ENCODE measurements at places on chromosomes 12 and 14. TPM values are rescaled to one million over a fixed set of nuclear protein-coding genes. Genes with fewer than 3 reads are reported as not detected.

DNA sequence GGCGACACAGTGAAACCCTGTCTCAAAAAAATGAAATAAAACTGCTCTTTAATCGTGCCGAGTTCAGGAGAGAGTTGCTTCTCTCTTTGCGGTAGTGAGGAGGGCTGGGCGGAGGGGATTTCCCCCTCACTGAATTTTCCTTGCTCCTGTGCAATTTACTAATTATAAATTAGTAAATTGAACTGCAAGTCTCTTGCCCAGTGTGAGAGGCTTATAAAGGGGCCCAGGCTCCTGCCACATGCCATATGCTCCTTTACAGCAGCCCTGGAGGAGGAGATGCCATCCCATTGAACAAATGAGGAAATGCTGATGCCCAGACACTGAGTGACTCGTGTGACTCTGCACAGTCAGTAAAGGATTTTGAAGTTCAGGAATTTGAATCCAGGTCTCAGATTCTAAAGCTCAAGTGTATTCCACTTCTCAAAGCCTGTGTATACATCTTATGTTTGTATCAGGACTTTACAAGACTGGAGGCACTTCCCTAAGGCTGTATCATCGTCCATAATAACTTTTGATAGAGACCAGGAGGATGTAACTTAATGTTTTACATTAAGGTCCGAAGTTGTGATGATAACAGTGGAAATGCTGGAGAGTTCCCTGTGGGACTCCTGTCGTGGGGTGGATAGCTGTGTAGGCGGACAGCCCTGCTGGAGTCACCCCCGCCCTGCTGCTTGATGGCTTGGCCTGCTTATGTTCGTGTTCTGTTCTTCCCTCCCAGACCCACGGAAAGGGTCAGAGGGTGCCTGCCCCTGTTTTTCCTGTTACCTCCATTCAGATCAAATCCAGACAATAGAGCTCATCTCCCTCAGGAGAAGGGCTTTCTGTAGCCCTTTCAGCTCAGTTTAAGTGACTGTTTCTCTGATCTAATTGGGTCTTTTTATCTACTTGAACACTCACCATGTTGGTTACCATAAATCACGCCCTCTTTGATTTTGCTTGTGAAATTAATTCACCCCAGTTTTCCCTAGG is 13.9 kb downstream of the PELI2 start:
- H3K36me3 ChIP-seq = no peaks in the 10 kb centered on the region
- no peaks in the 10 kb centered on the region for H3K27me3 ChIP-seq

GRCh38 chr12:45259675-45260074 is 43.8 kb downstream of the ANO6 start:
- H3K27me3 ChIP-seq = no peaks in the 10 kb centered on the region
- H3K36me3 ChIP-seq = no peaks in the 10 kb centered on the region
- peaks cover 37% of the 10 kb centered on the region for H3K4me1 ChIP-seq
- H3K27ac ChIP-seq = no peak overlapping the region
- no peak overlapping the region for H3K4me3 ChIP-seq

GRCh38 chr12:108425238-108425795 is 86.2 kb upstream of the CMKLR1 start:
- no peak overlapping the region for H3K27ac ChIP-seq
- no peak overlapping the region for H3K4me3 ChIP-seq
- no peaks in the 10 kb centered on the region for H3K36me3 ChIP-seq
- H3K27me3 ChIP-seq = no peaks in the 10 kb centered on the region
- H3K4me1 ChIP-seq = no peaks in the 10 kb centered on the region
- DNase-seq = no peak

- H3K36me3 ChIP-seq = no peaks in the 10 kb centered on the region
- H3K27ac ChIP-seq = no peak overlapping the region
Measured at GRCh38 chr14:56953884-56954283, 143.6 kb upstream of the OTX2 start.

GRCh38 chr12:49684310-49684854 is 22.8 kb downstream of the FMNL3 start:
- peaks cover under 1% of the 10 kb centered on the region for H3K4me1 ChIP-seq
- no peak overlapping the region for H3K27ac ChIP-seq
- DNase-seq = no peak
- H3K4me3 ChIP-seq = no peak overlapping the region
- H3K27me3 ChIP-seq = no peaks in the 10 kb centered on the region

DNA sequence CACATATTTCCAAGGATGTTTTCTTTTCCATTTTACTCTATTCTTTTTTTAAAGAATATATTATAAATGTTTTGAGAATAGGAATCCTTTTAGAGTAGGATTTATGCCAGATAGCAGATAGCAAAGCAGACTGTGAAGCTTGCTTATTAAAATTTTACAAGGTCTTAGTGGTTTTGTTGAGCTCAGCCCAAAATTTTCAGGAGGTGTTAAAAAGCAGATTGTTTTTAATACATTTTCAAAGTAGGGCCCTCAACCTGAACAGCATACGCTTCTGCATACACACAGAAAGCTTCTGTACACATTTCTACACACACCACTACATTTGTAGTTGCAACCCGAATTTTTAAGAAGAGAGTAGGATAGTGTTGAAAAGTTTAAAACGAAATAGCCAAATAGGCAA is 151.0 kb downstream of the EPS8 start:
- H3K27me3 ChIP-seq = no peaks in the 10 kb centered on the region
- no peaks in the 10 kb centered on the region for H3K4me1 ChIP-seq
- H3K4me3 ChIP-seq = no peak overlapping the region
- H3K27ac ChIP-seq = no peak overlapping the region

DNA sequence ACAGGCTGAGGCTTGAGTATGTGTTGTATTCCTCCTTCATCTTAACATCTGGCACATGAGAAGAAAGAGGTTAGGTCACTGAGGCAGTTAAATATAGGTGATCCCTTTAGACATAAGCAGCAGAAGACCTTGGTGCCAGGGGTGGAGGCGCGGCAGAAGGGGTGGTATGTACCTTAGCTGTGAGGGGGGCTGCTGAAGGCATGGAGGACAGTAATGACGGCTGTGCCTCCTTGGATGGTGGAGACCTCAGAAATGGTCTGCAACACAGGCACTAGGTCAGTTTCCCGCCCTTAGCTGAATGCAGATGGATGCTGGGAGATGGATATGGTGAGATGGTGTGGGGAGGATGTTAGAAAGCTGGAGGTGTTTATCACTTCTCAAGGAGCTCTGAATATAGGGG is 1.5 kb upstream of the PNMA1 start:
- no peak overlapping the region for H3K4me3 ChIP-seq
- peaks cover 53% of the 10 kb centered on the region for H3K36me3 ChIP-seq
- DNase-seq = no peak

DNA sequence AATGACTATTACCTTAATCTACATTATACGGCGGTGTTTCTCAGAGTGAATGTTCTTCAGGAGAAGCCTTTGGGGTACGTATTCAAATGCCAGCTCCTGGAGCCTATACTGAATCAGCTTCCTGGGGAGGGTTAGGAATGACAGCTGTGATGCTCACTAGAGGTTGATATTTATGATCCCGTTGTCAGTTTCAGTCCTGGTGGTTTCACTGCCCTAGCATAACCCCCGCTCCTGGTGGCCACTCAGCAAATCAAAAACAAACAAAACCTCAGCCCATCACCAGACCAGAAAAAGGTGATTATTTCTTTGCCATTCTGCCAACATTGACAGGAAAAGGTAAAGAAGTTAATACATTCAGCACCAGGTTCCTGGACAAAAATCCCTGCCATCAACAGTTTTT is 136.5 kb upstream of the CRY1 start:
- no peaks in the 10 kb centered on the region for H3K36me3 ChIP-seq
- DNase-seq = no peak
- no peaks in the 10 kb centered on the region for H3K27me3 ChIP-seq
- H3K4me1 ChIP-seq = no peaks in the 10 kb centered on the region
- no peak overlapping the region for H3K27ac ChIP-seq

- no peaks in the 10 kb centered on the region for H3K27me3 ChIP-seq
- no peaks in the 10 kb centered on the region for H3K4me1 ChIP-seq
- no peaks in the 10 kb centered on the region for H3K36me3 ChIP-seq
- H3K27ac ChIP-seq = no peak overlapping the region
Measured at GRCh38 chr14:95774265-95775160, 60.6 kb upstream of the TCL1A start.

- H3K4me3 ChIP-seq = no peak overlapping the region
- H3K27ac ChIP-seq = peak overlapping the region; percentile 66
- DNase-seq = peak; percentile 55
Measured at GRCh38 chr12:76020281-76020680, 11.3 kb downstream of the PHLDA1 start.

- no peaks in the 10 kb centered on the region for H3K27me3 ChIP-seq
- no peak overlapping the region for H3K27ac ChIP-seq
- no peaks in the 10 kb centered on the region for H3K36me3 ChIP-seq
- H3K4me1 ChIP-seq = no peaks in the 10 kb centered on the region
Measured at GRCh38 chr12:43891856-43892574, 56.1 kb downstream of the TMEM117 start.

DEPDC4 gene
- 0.48 TPM for polyA plus RNA-seq

PRDM4 gene
- polyA plus RNA-seq = 9.3 TPM

KRT77 gene
- polyA plus RNA-seq = 0.03 TPM

CKAP4 gene
- 13.7 TPM for polyA plus RNA-seq
